Stimulated activated CD8-positive, alpha-beta memory T cell treated with anti-CD3 and anti-CD28 coated beads, Interleukin-7, amount 100 ng/mL, for 1 hour (primary cell): ENCODE measurements at places on chromosomes 12 and 14.

GRCh38 chr14:74593241-74593953, 18.6 kb downstream of the LTBP2 start:
- no peak for DNase-seq

GRCh38 chr12:5489017-5489416, 57.1 kb downstream of the NTF3 start:
- DNase-seq = no peak

DNA sequence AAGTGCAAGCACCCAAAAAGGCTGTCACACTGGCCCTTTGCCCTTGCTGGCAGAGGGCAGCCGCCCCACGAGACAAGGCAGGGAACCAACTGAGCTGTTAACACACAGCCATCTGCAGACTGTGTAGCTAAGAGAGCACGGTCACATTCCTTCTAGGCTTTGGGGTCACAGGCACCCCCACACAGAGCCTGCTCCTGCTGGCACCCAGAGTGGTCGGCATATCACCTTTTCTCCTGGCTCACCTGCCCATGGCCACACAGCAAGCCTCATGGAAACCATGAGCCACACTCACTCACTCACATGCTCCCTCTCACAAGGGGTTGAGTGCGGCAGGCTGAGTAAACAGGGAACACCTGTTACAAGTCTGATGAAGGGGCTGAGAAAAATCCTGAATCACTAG, 214.5 kb downstream of the PCNX1 start:
- DNase-seq = no peak

DNA sequence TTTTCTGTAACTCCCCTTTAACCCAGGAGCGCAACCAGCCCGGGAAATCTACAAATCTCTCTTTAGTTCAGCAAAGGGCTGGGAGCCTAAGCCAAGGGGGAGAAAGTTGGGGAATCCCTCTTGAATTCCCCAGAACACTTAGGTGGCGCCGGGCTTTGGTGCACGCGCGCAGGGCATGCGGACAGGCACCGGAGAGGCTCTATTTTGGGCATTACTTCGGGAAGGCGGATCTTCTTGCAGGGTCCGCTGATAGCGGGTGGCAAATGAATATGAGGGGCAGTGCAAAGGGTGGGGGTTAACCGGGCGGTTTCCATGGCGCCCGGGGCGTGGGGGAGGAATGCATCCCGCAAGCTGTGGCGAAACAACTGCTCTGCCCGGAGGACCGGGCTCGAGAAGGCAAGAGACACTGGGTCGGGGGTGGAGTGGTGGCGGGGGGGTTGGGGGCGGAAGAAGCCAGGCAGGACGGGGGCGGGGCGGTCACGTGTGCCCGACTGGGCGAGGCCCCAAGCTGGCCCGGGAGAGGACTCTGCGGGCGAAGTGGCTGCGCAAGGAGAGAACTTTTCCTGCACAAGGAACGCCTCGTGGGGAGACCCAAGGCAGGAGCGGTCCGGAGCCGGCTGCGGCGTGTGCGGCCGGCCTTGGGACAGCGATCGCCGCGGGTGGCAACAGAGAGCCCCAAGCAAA, at the start of gene FLVCR2:
Gene FLVCR2, plus strand, starts transcription at position 519 of the 684 bp plus-strand sequence. CDS start 353 bp downstream, outside the sequence.
- peak; percentile 39 for DNase-seq

DNA sequence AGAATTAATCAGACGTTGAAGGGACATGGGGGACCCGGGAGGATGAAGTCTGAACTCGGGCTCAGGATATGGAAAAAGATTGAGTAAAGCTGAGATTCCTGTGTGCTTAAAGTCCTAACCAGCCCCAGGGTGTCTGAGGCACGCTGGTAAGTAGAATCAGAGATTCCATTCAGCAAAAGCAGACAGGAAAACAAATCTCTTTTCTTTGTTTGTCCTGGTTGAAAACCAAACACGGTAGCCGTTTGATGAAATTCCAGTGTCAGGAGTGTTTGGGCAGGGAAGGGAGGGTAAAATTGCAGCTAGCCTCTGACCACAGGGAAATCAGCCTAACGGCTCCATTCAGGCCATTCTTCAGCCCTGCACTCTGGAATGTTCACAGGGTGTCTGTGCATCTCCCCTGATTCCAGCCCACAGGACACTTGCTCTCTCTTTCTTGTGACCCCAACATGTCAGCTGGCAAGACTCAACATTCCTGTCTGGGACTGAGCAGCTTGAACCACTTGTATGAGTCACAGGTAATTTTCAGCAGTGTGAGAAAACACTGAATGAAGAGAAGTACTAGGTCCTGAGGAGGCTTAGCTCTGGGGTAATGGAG, 31.0 kb downstream of the NINJ2 start:
- no peak for DNase-seq

- no peak for DNase-seq
These were observed 381.1 kb downstream of the IPO8 start for GRCh38 chr12:30314506-30315100.

DNA sequence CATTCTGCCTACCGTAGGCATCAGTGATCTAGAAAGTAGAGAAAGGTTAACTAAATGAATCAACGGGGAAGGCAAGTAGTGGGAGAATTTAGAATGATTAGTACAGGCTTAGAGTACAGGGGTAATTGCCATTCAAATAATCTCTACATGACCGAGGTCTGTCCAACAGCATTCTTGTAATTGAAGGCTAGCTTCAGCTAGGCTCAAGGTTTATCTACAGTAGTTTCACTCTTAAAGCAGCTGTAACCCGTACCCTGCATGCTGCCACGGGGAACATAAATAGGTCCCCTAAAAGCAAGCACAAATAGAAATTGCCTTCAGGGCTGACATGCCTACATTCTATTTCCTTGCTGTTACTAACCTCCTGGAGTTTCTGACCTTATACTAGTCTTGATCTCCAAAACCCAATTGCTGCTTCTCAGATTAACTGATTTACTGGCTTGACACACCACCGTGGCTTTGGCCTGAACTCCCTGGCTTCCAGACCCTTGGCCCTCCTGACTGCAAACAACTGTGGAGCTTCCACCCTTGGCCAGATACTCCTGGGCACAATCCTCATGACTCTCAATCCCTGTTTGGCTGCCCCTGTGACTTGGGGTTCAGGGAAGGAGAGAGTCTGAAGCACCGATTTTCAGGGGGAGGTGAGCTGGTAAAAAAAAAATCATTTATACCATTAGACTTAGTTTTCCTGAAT, 242.1 kb upstream of the FOXN3 start:
- no peak for DNase-seq

DNA sequence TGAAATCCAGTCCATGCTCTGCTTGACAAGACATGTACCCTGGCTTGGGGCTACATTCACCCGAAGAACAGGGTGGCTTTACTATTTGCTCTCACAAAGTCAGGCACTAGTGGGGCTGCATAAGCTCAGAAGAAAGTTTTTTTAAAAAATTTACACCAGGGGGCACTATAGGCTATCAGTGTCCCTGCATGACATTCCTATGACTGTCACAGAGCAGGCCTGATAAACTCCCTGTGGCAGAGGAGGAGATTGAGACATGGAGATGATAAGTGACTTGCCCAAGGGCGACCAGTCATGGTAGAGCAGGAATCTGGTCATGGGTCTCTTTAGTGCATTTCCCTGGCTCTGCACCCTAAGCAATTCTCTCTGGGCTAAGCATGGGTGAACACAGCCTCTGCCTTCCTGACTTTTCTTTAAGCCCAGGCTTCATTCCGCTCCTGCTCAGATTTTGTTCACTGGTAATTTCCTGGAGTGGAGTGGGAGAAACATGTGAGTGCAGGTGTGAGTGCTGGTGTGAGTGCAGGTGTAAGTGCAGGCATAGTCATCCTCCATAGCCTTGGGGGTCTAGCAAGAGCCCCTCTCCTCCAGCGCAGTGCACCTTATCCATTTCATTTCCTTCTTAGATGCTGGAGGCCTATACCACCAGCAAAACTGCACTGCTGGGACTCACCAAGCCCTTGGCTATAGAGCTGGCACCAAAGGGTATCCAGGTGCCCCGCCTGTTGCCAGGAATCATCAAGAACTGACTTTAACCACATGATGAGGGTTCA, 91.6 kb downstream of the DHRS2 start:
- no peak for DNase-seq

DNA sequence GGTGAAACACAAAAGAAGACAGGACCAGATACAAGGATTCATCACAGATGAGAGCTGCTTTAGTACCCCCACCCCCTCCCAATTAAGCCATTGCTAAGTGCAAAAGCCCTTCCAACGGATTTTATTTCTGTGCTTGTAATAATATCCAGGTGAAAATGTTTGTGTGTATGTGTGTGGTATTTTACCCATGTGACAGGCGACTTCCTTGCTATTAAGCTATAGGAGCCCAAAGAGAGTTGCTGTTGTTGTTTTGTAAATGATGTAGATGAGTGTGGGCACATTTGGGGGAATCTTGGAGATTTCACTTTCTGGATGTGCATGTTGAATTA, 3.2 kb upstream of the HOXC4 start:
- no peak for DNase-seq

DNA sequence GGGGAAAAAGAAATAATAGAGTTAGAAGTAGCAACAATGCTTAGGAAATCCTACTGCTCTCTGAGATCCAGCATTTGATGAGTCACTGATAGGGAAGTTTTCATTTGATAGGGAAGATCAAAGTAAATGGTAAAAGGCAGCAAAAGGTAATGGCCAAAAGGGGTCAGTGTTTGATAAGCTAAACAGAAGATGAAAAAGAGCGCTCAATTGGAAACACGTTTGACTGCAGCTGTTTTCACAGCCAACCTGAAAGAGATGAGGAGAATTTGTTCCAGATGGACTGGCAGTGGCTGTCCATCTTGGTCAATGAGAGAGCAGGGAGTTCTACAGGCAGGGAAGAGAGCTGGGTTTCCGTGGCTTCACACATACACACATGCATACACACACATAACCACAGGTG, 264.2 kb downstream of the TMEM132C start:
- DNase-seq = no peak

DNA sequence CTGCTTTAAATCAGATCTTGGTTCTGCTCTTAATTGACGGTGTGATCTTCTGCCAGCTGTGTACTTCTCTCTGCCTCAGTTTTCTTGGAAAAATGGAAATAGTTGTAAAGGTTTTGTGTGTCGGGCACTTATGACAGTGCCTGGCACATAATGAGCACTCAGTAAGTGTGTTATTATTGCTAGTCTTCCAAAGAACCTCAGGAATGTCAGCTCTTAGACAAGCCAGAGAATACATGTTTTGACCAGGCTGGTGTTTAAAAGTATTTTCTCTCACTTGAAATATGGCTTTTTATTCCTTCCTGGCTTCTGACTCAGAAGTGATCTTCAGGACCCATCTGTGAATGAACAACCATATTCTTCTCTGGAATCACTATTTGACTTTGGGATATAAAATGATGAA, 304.1 kb downstream of the SNAPC1 start:
- DNase-seq = no peak

DNA sequence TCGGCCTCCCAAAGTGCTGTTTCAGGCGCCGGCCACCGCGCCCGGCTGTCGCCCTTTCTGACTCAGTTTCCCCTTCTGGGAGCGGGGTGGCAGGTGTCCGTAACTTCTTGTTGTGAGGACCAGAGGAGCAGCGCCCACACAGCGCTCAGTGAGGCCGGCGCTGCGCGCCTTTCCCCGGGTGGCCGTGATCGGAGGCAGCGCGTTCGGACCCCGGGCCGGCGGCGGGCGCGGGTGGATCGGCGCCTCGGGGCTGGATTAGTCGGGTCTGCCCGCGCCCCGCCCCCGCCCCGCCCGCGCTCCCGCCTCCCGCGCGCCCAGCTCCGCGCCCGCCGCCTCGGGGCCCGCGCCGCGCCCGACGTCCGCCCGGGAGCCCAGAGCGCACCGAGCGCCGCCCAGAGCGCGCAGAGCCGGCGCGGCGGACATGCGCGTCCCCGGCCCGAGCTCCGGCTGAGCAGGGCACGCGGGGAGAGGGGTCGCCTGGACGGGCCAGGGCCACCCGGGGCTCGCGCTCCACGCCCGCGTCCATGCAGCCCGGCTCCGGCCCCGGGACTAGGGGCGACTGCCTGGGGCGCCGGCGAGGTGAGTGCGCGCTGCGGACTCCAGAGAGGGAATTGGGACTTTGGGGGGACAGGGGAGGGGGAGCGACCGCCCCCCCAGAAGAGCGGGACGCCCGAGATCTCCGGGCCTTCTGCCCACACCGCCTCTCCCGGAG, 50.6 kb downstream of the LRCOL1 start:
- no peak for DNase-seq

- DNase-seq = no peak
These were observed 4.5 kb upstream of the PLA2G1B start for GRCh38 chr12:120332041-120332440.

GRCh38 chr12:16155938-16156337, 121.5 kb downstream of the SLC15A5 start:
- no peak for DNase-seq

GRCh38 chr12:11745113-11745512, 95.6 kb downstream of the ETV6 start:
- DNase-seq = no peak

DNA sequence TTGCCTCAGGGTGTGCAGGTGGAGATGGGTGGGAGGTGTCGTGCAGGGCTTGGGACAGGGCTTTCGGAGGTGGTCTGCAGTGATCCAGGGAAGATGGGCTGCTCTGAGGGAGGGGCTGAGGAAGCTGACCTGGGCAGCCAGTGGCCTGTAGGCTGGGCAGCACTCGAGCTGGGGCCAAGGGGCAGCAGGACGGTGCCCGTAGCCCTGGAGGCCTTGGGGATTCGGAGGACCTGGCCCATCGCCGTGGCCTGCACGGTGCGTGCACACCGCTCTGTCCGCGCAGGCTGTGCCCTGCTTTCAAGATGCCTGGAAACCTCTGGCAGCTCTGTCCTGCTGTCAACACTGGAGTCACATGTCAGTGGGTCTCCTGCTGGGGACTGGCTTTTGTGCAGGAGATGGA, 9.1 kb downstream of the PACS2 start:
- no peak for DNase-seq

- no peak for DNase-seq
These were observed 2.1 kb downstream of the WNK1 start for GRCh38 chr12:754473-754820.

GRCh38 chr12:1933342-1934051, 15.0 kb upstream of the CACNA2D4 start:
- DNase-seq = no peak

DNA sequence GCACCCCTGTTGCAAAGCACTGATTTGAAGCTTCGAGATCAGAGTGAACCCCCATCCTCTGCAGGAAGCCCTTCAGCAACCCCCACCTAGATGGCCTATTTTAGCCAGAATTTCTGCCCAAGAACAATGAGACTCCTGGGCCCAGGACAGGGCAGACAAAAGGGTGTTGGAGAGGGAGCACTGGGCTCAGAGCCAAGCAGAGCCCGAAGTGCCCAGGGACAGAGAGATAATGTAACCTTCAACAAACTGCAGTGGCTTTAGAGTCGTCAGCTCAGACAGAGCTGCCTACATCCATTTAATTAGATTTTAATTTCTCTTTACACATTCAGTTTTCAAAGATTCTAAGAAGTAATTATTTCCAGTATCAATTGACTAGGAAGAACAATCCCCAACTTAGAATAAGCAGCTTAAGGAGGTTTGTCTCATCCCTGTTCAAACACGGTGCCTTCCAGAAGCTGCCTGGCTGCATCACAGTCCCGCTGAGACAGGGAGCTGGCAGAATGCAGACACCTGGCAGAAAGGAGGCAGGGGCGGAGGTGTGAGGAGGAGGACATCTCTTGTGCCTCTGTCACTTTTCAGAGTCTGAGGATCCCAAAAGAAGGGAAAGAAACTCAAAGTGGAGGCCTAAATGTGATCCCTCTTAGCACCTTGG, 504.9 kb upstream of the CCDC196 start:
- no peak for DNase-seq

- no peak for DNase-seq
These were observed 56.7 kb downstream of the MYRFL start for GRCh38 chr12:69881771-69882170.

GRCh38 chr14:24513009-24513408, 4.9 kb upstream of the CMA1 start:
- no peak for DNase-seq

- no peak for DNase-seq
These were observed 213.4 kb downstream of the EGLN3 start for GRCh38 chr14:33737446-33737845.

- DNase-seq = no peak
These were observed 195.5 kb downstream of the PPM1H start for GRCh38 chr12:62739266-62740015.
